ENCODE measurements at places on chromosomes 7 and 10.
A peak's percentile ranks its signal among the peaks of the same experiment; 100 is the strongest.

GRCh38 chr7:81714306-81714705 lies 55.5 kb downstream of the HGF start:
- DNase-seq = no peak

DNA sequence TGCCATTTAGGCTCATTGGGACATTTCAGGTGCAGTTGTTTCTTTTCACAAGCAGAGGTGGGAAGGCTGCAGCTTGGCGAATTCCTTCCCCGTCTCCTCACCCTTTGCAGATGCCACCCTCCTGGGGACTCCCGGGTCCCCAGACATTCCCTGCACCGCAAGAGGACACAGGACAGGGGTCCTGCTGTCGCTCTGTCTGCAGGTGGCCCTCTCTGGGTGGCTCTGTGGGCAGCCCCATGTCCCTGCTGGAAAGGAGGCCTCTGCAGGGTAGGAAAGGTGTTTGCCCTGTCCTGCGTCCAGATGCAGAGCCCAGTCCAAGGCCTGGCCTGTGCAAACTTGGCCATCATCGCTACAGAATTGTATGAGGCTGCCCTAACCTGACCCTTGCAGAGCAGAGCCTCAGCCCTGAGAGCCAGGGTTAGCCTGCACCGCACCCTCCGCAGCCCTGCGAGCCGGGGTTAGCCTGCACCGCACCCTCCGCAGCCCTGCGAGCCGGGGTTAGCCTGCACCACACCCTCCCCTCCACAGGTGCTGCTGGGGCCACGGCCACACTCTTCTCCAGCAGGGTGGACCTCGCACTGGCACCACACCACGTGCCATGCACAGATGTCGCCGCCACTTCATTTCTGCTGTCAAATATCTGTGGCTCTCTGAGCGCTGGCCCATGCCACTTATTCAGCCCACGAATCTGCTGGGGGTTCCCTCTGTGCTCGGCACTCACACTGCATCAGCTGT lies 61.0 kb downstream of the CFAP46 start:
- DNase-seq = no peak

GRCh38 chr10:77436257-77436975 lies 201.2 kb downstream of the KCNMA1 start:
- DNase-seq = no peak

GRCh38 chr10:22461891-22462290 lies 116.6 kb downstream of the SPAG6 start:
- no peak for DNase-seq

GRCh38 chr7:115435178-115435577 lies 513.3 kb downstream of the MDFIC start:
- DNase-seq = no peak

DNA sequence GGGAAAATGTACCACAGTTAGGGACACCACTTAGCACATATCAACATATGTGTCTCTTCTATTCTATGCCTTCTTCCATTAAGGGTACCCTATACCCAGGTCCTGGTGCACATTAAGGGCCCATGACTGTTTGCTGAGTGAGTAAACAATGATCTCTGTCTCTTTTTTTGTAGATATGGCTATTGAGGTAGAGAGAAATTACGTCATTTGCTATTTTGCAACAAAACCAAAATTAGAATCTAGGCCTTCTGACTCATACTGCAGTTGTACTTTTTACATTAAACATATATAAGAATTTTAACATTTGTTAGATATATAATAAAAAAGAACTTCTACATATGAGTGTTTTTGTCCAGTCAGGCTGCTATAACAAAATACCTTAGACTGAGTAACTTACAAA lies 683.2 kb upstream of the LRRN3 start:
- DNase-seq = no peak

DNA sequence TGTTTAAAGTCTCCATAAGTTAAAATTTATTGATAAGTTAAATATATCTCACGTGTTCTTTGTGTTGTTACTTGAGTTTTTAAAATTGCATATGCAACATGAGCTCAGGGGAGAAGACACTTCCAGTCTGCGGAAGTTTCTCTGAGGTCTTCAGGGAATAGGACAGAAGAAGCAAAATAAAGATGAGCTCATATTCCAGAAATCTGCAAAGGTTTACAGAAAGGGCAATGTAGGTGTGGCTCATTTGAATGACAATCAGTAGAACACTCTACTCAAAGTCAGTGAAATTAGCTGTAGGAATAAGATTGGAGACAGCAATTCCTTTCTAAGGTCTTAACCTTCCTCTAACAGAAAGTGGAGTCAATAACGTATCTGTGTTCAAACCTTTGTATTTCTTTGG lies 53.7 kb downstream of the CACNA2D1 start:
- no peak for DNase-seq

GRCh38 chr7:21261627-21262594 lies 166.0 kb upstream of the SP4 start:
- DNase-seq = peak; percentile 60

GRCh38 chr7:877312-878232 lies 1.2 kb downstream of the GET4 start:
- DNase-seq = no peak

GRCh38 chr7:35255443-35256255 lies 1.7 kb upstream of the TBX20 start:
- DNase-seq = no peak

DNA sequence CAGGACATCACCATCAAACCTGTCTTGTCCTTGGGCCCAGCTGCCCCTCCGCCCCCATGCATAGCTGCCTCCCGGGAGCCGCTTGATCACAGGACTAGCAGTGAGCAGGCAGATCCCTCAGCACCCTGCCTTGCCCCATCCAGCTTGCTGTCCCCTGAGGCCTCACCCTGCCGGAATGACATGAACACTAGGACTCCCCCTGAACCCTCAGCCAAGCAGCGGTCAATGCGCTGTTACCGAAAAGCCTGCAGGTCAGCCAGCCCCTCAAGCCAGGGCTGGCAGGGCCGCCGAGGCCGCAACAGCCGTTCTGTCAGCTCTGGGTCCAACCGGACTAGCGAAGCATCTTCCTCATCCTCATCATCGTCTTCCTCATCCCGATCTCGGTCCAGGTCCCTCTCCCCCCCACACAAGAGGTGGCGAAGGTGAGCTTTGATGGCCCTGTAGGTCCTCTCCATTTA lies 5.2 kb upstream of the NOLC1 start:
- no peak for DNase-seq

DNA sequence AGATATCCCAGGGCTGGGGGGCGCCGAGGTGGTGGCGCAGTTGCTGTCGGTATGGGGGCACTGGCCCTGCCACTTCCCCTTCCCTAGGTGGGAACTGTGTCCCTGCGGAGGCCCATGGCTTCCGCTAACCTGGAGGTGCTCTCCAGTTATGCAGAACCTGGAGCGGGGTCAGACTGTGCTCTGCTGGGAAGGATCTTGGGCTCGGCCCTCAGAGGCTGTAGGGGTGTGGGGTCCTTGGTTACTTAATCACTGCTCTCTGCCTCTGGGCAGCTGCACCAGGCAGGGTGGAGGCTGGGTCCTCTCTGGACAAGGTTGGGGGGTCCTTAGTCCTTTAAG lies 2.4 kb downstream of the BRI3 start:
- no peak for DNase-seq

DNA sequence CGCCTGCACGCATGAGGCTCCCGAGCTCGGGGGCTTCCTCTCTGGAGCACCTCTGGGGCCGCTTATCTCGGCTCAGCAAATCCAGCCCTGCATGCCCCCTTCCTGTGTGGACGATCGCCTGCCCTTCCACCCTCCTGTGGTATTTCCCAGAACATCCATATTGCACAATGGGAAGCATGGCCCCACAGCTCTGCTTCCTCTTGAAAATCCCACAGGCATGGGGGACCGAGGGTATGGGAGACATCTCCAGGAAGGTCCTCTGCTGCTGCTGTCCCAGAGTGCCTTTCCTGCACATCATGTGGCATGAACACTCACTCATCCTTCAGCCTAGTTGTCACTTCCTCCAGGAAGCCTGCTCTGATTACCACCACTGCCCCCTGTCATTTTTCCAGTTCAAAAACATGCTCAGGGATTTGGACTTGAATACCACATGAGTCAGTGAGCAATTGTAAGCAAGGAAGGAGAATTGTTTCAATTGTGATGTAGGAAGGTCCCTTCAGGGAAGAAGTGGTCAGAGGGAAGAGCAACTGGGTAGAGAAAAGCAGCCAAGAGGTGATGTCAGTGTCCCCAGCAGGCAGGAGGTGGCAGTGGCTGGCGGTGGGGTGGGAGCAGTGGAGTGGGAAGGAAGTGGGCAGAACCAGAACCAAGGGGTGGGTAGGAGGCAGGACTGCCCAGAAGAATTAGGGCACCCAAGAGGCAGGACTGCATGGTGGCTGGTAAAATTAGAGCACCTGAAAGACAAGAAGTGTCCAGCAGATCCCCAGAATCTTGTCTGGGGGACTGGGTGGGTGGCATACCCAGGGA lies 67.5 kb upstream of the ZMIZ1 start:
- no peak for DNase-seq

GRCh38 chr10:76681153-76681552 lies 956.5 kb downstream of the KCNMA1 start:
- DNase-seq = no peak

DNA sequence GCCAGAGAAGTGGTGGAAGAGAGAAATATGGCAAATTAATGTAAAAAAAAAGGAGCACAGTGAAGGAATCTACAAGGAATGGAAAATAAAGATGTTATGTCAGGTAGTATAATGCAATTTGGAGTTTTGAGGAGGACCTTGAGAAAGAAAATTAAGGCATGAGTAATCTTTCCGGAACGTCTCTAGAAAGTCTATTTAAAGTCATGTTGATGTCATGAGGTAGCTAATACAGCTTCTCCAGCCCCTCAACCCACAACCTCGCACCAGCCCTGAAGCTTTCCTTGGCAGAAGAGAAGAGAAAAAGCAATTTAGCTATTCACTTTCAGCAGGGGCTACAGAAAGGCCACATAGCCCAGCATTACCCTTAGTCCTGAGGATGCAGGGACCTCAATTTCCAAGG lies 22.5 kb downstream of the TRDMT1 start:
- DNase-seq = no peak

- DNase-seq = peak; percentile 78
Observed at GRCh38 chr7:115910541-115911164, 119.9 kb downstream of the TFEC start.

DNA sequence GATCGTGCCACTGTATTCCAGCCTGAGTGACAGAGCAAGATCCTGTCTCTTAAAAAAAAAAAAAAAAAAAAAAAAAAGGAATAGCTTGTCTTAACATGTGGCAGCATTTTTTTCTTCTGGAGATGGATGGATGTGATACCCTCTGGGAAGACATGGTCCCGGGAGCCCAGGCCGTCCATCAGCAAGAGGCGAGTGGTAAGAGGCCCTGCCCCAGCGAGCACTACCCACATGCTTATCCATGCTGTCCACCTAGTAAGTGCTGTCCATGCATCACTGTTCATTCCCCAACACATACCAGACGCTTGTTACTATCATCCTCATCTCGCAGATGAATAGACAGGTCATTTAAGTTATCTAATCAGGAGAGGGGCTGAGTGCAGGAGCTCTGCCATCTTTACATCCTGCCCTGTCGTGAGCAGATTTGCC lies 12.9 kb downstream of the ATP6V1F start:
- no peak for DNase-seq

- DNase-seq = peak; percentile 75
Observed at GRCh38 chr7:95871075-95871848, 98.9 kb downstream of the DYNC1I1 start.

GRCh38 chr7:47371733-47372368 lies 210.1 kb downstream of the TNS3 start:
- DNase-seq = peak; percentile 94

DNA sequence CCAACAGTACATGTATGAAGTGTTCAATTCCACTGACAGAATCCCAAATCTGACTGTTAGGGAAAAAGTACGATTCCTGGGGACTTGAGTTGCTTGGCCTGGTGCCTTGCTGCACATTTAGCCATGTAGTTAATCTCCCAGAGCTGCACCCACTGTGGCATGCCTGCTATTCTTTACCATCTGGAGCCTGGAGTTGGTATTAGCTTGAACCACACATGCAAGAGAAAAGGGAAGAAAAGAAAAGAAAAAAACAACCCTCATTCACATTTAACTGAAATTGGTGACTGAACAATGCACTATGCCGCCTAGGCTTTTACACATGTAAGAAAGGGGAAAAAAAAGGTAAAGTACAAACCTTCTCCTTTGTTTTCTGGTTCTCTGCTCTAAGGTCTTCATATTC lies 26.1 kb downstream of the SHTN1 start:
- DNase-seq = no peak

DNA sequence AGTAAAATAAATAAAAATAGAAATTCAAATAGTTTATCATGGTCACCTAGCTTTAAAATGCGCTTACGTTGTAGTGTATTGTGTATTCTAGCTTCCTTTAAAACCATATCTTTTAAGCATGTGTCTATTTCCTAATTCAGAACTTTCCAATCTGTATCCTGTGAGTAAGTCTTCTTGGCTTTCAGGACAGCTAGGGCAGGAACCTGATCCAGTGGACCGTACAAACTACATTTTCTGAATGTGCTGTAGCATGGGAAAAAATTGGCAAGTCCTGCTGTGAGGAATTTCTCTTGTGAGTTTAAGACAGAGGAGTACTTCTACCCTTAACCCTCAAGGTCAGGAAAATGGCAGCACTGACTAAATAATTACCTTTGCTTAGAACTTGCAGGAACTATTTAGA lies 12.1 kb downstream of the OPN1SW start:
- no peak for DNase-seq

GRCh38 chr7:77831481-77831880 lies 32.9 kb downstream of the PHTF2 start:
- no peak for DNase-seq

- no peak for DNase-seq
Observed at GRCh38 chr10:102626026-102626685, 18.1 kb upstream of the TRIM8 start.

- DNase-seq = no peak
Observed at GRCh38 chr7:53397911-53398310, 362.5 kb downstream of the POM121L12 start.

GRCh38 chr7:123282181-123282580 lies 82.4 kb upstream of the SLC13A1 start:
- DNase-seq = no peak

DNA sequence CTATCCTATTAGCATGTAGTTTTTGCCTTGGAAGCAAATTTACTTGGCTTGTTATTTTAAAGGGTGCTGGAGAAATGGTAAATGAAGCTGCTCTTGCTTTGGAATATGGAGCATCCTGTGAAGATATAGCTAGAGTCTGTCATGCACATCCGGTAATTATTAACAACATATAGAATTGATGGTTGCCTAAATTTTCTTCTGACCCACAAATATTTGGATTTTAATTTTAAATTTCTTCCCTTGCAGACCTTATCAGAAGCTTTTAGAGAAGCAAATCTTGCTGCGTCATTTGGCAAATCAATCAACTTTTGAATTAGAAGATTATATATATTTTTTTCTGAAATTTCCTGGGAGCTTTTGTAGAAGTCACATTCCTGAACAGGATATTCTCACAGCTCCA lies 28.0 kb downstream of the DLD start:
- no peak for DNase-seq

DNA sequence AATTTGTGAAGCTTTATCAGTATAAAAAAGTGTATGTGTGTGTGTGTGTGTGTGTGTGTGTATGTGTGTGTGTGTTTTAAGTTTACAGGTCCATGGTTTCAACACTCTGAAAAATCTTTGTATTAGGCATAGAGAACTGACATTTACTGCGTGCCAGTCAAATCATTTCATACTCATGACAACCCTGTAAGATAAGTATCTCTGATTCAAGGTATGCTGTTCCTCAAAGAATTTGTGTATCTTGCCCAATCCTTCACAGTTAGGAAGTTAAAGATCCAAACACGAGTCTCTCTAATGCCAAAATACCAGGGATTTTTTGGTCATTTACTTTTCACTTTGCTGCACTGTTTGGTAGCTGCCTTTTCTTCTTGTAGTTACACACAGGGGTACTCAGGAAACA lies 1121.3 kb upstream of the AUTS2 start:
- no peak for DNase-seq

- no peak for DNase-seq
Observed at GRCh38 chr10:129501652-129502436, 34.8 kb downstream of the MGMT start.

All from NCI-H1092 treated with DMSO at 0.1 percent for 48 hours (cell line).